ENCODE measurements at places on chromosomes 12 and 14. TPM values are rescaled to one million over a fixed set of nuclear protein-coding genes. Genes with fewer than 3 reads are reported as not detected.

The MYF6 gene
- total RNA-seq = not detected

The PDE3A gene
- total RNA-seq = 27.4 TPM

DNA sequence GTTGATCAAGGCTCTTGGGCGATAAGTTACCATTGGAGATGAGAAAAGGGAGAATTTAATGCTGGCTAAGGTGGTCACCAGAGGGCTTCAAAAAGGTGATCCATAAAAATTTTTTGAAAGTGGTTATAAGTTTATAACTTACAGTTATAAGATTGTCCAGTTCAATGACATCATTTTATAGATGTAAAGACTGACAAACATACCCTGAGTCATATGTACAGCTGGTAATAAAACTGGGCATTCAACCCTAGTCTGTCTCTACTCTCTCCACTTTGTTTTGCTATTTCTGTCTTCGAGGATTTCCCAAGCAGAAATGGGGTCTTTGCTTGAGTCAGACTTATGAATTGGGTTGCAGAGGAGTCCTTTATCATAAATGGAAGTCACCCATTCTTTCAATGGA is 454.0 kb downstream of the SOX5 start:
- H3K4me3 ChIP-seq = no peak overlapping the region
- no peaks in the 10 kb centered on the region for H3K36me3 ChIP-seq
- no peaks in the 10 kb centered on the region for H3K27me3 ChIP-seq
- H3K27ac ChIP-seq = no peak overlapping the region
- no peak for DNase-seq
- no peaks in the 10 kb centered on the region for H3K4me1 ChIP-seq

The TMEM132C gene
- not detected for total RNA-seq

- no peak overlapping the region for H3K27ac ChIP-seq
- DNase-seq = no peak
- H3K36me3 ChIP-seq = peaks cover 81% of the 10 kb centered on the region
- no peak overlapping the region for H3K4me3 ChIP-seq
These were observed 10.8 kb downstream of the ISCA2 start for GRCh38 chr14:74504412-74504811.

DNA sequence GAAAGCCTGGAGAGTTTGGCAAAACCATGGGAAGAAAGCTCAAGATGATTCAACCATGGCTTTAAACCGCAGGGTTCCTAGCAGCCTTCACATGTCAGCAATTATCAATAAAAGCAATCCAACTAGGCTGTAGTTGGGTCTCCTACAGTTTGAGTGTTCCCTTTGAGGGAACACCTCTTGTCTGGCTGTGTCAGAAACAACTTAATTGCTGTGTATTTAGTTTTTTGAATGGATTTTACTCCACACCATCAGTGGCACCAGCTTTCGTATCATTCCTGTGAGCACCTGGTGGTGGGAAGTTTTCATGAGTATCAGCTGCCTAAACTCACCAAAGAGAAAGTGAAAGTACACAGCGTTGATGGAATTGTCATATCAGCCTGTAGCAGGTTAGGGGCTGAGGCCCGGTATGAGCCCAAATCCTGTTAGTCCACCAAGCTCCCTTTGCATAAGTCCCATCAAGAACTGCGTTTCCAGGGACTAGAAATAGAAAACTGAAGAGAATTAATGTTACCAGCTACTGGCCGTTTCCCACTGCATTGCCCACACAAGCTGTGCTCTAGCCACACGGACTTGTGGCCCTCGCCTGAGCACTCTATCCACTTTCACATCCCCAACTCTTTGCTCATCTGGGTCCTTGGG is 10.9 kb upstream of the IL26 start:
- DNase-seq = peak; percentile 20
- no peaks in the 10 kb centered on the region for H3K36me3 ChIP-seq
- peaks cover 4% of the 10 kb centered on the region for H3K4me1 ChIP-seq
- H3K4me3 ChIP-seq = no peak overlapping the region
- peaks cover 3% of the 10 kb centered on the region for H3K27me3 ChIP-seq
- no peak overlapping the region for H3K27ac ChIP-seq

The TAS2R31 gene
- total RNA-seq = 4.3 TPM

DNA sequence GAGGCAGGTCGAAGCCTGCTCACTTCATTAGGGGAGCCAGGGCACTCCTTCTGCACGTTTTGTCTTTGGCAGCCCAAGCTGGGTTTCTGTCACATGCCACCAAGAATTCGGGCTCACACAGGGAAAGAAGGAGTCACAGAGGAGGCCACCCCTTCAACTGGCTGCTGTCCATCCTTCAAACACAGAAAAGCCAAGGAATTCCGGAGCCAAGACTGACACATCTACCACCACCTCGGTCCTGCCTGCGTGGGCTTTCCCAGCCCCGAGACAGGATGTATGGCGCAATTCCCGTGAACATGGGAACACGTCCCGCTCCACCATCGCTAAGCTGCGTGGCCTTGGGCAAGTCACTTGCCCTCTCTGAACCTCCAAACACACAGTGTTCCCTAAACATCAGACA is 70.4 kb downstream of the NCOR2 start:
- H3K4me1 ChIP-seq = peaks cover 16% of the 10 kb centered on the region
- DNase-seq = no peak
- no peaks in the 10 kb centered on the region for H3K27me3 ChIP-seq
- H3K4me3 ChIP-seq = no peak overlapping the region

DNA sequence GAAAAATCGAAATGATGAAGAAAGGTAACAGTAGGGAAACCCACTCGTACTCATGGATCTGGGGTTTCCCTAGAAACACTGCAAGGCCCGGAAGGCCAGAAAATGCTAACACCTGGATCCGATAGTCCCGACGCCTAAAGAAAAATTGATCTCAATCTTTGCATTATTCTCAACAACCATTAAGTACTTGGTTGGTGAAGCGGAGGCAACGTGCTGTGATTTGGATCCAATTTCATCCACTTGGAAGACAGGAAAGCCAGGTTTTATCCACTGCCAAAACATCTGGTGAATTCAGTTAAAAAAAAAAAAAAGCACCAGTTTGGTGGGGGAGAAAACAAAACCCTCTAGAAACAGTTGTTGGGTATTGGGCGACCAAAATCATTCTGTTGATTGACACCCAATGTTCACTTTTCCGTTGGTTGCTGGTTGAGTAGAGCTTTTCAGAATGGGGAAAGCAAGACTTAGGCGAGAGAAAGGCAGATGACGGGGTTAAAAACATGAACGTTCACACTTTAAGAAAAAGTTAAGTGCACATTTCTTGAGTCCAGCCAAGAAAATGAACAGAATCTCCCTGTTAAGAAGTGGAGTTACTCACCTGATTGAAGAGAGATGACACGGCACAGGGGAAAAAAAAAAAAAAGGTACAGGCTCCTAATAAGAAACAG is 41.9 kb upstream of the MED13L start:
- H3K27ac ChIP-seq = no peak overlapping the region
- no peaks in the 10 kb centered on the region for H3K27me3 ChIP-seq
- no peak overlapping the region for H3K4me3 ChIP-seq
- H3K4me1 ChIP-seq = peaks cover 8% of the 10 kb centered on the region
- DNase-seq = no peak

GRCh38 chr14:80930095-80930494 is 11.4 kb downstream of the CEP128 start:
- no peak overlapping the region for H3K4me3 ChIP-seq
- no peaks in the 10 kb centered on the region for H3K36me3 ChIP-seq
- DNase-seq = no peak

DNA sequence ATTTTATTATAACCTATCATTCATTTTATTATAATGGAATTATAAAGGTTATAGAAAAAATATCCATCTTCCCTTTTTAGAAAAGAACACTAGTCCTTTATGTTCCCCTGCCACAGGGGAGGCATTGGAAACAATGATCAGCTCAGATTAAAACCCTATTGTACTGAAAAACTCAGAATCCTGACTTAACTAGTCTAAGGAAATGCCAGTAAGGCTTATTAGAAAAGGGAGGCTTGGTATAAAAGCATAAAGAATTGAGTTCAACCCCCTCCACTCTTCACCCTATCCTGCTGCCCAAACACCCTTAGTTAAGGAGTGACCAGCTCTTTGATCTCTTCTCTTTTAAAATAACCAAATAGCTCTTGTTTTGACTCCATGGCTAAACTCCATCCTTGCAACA is 36.0 kb downstream of the PUS7L start:
- H3K36me3 ChIP-seq = no peaks in the 10 kb centered on the region
- H3K4me3 ChIP-seq = no peak overlapping the region
- no peaks in the 10 kb centered on the region for H3K27me3 ChIP-seq
- H3K27ac ChIP-seq = no peak overlapping the region
- DNase-seq = no peak

DNA sequence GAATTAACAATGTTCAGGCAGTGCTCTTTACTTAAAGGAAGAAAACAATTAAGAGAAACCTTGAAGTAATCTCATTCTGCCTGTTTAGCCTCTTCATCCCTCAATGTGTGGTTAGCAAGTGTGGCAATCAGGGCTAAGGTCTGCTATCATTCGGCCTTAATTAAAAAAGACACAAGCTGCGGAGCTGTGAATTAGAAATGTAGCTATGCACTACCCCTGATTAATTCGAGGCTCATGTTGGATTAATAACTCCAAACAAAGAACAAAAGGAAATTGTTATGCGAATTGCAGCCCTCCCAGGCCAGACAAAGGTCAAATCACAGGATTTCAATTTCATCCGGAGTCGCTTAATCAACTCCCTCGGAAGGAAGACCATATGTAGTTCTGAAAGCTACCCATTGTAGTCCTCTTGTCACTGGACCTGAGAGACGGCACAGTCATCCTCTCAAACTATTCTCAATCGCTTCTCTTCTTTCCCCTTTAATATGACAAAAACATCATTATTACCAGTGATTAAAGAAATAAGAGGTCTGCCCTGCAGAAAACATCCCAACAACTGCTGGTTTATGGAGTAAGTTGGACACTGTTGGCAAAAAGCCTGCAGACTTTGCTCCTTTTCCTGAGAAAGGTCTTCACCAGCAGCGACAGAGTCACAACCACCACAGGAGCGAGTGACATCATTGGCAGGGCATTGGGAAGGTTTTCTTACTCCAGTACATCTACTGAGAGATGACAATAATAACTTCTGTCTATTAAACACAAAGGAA is 71.1 kb upstream of the SOX5 start:
- no peaks in the 10 kb centered on the region for H3K4me1 ChIP-seq
- DNase-seq = peak; percentile 40
- no peaks in the 10 kb centered on the region for H3K36me3 ChIP-seq

DNA sequence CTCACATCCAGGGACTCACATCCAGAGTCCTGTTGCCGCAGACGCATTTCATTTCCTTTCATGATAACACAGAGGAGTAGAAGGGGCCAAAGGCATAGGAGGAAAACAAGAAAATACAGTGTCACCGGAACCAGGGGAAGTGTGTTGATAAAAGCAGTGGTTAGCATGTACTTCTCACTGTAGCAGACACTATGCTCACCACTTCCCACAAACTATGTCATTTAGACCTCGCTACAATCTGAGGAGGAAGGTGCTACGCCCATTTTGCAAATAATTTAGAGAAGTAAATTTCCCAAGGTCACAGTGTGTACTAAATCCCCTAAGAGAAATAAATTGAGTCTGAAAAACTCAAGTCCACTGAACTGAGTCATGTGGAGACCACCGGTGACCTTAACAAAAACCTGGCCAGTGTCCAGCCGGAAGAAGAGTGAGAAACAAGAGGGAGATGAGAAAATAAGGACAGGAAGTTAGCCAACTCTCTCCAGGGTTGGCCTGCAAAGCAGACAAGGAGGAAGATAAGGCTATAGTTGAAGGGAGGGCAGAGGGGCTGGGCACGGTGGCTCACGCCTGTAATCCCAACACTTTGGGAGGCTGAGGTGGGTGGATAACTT is 25.8 kb upstream of the TMCC3 start:
- H3K27ac ChIP-seq = peak overlapping the region; percentile 66
- H3K27me3 ChIP-seq = no peaks in the 10 kb centered on the region
- DNase-seq = peak; percentile 84
- no peak overlapping the region for H3K4me3 ChIP-seq

DNA sequence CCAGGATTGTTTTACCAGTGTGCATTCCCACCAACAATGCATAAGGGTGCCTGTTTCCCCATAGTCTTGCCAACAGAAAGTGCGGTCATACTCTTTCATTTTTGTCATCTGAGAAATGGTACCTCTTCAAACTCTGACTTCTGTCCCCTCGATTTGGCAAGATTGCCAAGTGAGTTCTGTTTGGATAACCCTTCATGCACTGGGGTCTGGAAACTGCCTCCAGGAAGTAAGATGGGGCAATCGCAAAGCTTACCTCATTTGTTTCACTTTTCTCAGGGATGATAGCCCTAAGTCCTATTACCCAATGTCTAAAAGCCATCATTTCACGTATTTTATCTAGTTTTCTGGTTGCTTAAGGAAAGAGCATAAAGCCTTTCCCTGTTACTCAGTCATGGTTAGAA is 28.6 kb upstream of the NR1H4 start:
- no peak overlapping the region for H3K4me3 ChIP-seq
- no peaks in the 10 kb centered on the region for H3K4me1 ChIP-seq
- no peaks in the 10 kb centered on the region for H3K27me3 ChIP-seq
- no peak overlapping the region for H3K27ac ChIP-seq

- DNase-seq = no peak
- H3K4me3 ChIP-seq = no peak overlapping the region
- H3K36me3 ChIP-seq = no peaks in the 10 kb centered on the region
These were observed 57.6 kb downstream of the POLR3B start for GRCh38 chr12:106415134-106415533.

DNA sequence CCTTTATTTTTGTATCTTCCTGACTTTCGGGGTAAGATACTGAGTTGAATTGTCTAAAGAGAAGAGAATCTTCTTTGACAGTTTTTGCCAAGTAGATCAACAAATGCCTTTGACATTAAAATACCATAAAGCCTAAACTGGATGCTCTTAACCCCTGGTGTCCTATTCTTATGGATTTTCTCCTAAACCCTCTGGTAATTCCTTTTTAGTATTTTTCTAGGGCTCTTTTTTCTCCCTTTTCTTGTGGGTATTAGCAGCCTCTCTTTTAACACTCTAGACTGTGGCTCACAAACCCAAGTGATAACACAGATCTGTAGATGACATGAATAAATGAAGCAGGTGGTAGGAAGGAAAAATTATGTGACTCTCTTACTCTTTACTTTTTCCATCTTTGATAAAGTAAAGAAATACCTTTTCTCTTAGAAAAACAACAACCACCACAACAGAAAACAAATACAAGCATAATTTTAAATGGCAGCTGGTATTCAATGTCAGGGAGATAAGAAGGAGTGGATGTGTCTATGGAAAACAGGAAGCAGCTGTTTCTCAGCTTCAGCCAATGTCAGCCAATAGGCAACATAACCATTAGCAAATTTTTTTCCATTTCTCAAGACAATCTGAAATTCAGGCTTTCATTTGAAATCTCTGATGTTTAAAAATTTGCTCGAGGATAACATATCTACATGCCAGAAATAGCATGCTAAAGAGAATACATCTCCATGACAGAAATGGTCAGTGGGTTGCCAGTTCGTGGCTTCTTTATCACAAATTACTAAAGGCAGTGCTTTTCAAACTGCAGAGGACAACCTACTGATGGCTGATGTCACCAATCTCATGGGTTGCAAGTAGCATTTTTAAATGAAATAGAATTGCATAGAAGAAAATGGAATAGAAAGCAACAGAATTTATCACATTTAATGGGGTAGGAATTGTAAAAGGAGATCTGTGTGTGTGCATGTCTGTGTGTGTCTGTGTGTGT is 123.1 kb upstream of the KRR1 start:
- DNase-seq = peak; percentile 69
- no peak overlapping the region for H3K4me3 ChIP-seq
- peak overlapping the region; percentile 19 for H3K27ac ChIP-seq
- no peaks in the 10 kb centered on the region for H3K36me3 ChIP-seq
- H3K27me3 ChIP-seq = no peaks in the 10 kb centered on the region

The CCDC38 gene
- not detected for total RNA-seq

The BICDL1 gene
- not detected for total RNA-seq

The NFE2 gene
- total RNA-seq = not detected

The KRT83 gene
- total RNA-seq = not detected
